NCI-H526 treated with DMSO at 0.1 percent for 48 hours (cell line): ENCODE measurements at places on chromosomes 1 and 21.

DNA sequence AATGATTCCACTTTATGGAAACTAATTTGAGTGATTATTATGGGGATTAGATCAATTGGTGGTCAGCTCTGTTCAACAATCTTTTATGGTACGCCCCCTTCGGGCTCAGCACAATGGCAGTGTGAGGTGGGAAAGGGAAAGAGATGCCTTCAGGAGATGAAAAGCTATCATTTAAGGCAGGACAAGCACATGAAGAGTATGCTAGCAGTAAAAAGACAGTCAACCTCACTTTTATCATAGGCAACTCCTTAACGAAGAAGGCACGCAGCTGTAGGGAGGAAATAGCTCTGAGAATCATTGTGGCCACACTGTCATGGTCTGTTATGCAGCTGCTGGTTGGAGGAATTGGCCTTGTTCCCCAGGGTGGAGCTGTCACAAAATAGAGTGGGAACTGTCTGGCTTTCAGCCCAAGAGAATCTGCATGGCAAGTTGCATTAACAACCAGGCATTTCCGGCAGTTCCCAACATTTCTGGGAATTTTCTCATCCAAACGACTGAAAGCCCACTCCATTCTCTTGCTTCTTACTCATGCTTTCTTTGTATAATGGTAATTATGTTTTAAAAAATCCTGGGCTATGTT is 54.4 kb upstream of the BCL10 start:
- DNase-seq: no peak

DNA sequence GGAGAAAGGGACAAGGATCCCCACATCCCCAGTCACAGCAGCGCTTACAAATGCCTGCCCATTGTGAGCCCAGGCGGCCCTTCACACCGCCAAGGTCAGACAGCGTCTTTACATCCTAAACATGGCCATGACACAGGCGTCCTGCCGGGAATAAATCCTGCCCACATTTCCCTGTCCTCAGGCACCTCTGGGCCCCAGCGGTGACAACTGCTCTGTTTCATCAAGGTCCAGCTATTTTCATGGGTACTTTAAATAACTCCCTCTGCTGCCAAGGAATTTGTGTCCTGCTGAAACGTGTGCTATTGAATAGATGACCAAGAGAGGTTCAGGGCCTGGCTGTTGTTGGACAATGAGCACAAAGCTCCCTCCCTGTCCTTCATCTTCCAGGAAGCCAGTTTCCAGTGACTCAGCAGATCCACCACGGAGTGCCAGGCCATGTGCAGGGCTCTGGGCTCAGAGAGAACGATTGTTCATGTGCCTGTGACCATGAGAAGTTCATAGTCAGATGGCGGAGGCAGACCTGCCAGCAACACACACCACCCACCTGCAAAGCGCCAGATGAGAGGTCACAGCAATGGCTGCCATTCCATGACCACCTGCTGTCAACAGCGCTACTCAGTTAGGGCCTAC is 195.8 kb downstream of the MATN1 start:
- DNase-seq: no peak

DNA sequence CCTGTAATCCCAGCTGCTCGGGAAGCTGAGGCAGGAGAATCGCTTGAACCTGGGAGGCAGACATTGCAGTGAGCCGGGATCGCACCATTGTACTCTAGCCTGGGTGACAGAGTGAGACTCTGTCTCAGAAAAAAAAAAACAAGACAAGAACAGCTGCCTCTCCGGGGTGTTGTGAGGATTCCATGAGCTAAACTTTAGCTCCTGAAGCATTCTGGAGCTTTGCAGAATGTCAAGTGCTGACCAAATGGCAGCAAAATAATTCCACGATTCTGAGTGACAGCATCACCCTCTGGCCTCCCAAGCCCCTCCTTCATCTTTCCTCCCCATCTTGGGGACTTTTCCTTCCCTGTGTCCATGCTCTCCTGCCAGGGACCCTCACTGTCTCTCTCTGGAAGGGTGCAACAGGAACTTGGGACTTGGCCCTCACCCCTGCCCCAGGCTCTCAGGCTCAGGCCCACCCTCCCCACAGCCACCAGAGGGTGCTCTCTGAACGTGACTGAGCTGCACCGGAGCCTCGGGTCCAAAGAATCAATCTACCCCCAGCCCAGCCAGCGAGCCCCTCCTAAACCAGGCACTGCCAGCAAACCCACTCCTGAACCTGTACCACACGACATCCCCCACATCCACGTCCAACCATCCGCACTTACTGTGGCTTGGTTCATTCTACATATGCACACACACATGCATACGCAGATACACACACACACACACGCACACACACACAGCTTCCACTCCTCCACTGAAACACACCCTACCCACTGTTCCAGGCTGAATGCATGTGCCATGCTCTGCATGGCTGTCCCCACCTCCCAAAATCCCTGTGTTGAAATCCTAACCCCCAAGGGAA is 45.7 kb downstream of the ACOT7 start:
- no peak for DNase-seq

- peak; percentile 88 for DNase-seq
Measured at GRCh38 chr1:156583821-156584622, 4.5 kb downstream of the TTC24 start.

DNA sequence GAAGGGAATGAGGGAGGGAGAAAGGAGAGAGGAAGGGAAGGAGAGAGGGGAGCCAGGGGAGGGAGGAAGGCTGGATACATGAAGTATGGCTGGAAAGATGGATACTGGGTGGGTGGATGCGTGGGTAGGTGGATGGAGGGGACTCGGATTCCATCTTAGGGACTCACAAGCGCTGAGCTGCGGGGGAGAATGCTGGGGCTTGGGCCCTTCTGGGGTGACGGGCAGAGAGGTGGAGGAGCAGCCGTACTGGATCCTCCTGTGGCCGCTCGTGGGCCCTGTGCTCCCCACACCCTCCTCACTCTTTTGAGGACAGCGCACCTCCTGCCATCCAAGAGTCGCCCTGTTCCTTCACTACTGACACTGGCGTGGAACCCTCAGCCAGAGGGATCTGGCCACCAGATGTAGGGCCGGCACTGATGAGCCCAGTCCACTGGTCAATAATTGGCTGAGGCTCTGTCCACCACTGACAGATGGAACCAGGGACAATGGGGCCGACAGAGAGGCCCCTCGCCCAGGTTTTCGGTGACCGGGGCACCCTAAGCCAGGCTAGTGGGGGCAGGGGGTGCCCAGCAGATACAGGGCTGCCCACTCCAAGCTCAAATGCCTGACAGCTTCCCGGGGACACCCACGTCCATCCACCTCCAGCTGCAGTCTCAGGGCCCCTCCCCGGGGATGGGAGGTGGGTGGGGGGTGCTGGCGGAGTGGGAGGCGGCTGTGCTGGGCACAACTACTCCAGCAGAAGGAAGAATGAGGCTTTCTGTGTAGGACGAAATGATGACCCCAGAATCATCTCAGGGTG is 4.4 kb upstream of the ACTRT2 start:
- no peak for DNase-seq

- DNase-seq: no peak
Measured at GRCh38 chr1:225888898-225889601, at the start of gene LEFTY1. Gene LEFTY1 (minus strand): TSS chr1:225889146. CDS start chr1:225889066, 80 bp downstream.

DNA sequence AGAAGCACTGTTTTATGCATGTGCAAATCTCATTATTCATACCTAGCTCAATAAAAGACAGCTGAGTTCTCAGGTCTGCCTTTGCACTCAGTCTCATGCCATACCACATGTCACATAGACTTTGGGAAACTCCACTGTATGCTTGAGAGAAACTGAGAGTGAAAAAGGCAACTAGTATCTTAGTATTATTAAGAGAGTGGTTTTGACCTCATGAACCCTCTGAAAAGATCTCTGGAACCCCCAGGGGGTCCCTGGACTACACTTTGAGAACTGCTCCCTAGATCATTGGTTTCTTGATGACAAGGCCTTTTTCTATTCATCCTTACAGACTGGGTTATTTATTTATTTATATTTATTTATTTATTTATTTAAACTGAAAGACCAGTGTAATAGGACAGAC is 3.7 kb upstream of the RHEX start:
- no peak for DNase-seq

DNA sequence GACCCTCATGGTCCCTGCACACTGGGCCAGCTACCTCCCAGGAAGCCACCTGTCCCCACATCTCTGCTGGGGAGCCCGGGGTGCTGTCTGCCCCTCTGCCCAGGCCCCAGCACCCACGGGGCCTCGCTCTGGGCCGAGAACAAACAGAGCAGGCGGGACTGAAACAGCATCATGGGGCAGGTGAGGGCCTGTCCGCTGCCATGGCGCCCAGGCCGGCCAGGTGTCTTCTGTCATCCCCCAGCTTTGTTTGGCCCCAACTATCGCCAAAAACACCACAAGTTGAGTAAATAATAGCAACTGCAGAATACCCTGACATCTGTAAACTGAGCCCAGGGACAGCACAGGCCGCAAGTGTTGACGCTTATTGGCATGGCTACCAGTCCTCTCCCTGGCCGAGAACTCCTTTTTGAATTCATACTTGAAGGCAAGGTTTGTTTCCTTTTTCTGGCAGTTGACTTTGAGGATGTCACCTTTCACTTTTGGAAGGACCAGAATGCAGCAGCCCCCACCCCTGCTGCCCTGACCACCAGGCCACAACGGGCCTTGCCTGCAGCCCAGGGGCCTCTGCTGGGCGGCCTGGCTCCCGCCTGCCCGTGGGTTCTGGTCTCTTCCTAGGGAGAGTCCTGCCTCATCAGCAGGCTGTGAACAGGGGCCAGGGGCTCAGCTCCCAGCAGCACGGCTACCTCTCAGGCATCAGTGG is 152.7 kb downstream of the CASZ1 start:
- DNase-seq: no peak
